ENCODE measurements at places on chromosomes 4 and X.
A peak's percentile ranks its signal among the peaks of the same experiment; 100 is the strongest.

- DNase-seq, result no peak
Observed at GRCh38 chr4:84977396-84977795, 10.9 kb upstream of the WDFY3 start.

GRCh38 chr4:73735231-73735630 lies 5.1 kb upstream of the CXCL8 start:
- DNase-seq, result no peak

- no peak for DNase-seq
Observed at GRCh38 chr4:102687982-102688433, 72.8 kb downstream of the MANBA start.

DNA sequence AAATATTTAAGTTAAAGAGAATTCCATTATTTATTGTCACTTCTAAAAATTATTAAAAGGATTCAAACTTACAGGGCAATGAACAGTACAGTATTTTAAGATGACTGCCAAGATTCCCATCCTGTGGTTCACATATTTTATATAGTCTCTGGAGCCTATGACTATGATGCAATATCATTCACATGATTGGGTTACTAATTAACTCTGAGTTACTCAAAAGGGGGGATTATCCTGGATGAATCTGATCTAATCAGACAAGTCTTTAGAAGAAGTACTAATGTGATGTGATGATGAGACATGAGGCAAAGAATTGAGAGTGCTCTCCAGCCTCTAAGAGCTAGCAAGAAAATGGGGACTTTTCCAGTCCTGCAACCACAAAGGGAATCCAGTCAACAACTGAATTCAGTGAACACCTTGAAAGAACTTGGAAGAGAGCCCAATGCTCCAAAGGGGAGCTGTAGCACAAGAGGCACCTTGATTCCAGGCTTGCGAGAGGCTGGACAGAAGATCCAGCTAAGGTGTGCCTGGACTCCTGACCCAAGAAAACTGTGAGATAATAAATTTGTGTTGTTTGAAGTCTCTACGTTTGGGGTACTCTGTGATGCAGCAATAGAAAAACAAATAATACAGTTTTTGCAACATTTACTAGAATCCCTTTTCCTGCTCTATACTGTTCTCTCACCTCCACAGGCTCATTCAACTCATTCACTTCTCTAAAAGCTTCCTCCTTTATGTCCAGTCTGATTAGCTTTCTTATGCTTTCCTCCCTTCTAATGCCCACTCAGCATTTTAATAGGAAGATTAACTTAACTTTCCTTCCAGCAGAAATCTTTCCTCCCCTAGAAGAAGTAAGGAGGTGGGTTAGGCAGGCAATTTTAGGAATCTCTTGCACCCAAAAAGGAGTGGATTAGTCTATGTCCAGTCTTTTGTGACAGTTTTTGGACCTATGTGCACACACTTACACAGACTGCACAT lies 133.8 kb upstream of the LCORL start:
- no peak for DNase-seq

- DNase-seq, result peak; percentile 16
Observed at GRCh38 chrX:136028383-136028984, 43.2 kb downstream of the SLC9A6 start.

- DNase-seq, result no peak
Observed at GRCh38 chr4:108030332-108030731, 40.6 kb downstream of the HADH start.

- DNase-seq, result no peak
Observed at GRCh38 chr4:7521666-7522065, 86.9 kb upstream of the PSAPL1 start.

- no peak for DNase-seq
Observed at GRCh38 chr4:155688211-155688610, 21.6 kb downstream of the GUCY1A1 start.

GRCh38 chrX:28843817-28844216 lies 256.6 kb downstream of the IL1RAPL1 start:
- DNase-seq, result no peak

DNA sequence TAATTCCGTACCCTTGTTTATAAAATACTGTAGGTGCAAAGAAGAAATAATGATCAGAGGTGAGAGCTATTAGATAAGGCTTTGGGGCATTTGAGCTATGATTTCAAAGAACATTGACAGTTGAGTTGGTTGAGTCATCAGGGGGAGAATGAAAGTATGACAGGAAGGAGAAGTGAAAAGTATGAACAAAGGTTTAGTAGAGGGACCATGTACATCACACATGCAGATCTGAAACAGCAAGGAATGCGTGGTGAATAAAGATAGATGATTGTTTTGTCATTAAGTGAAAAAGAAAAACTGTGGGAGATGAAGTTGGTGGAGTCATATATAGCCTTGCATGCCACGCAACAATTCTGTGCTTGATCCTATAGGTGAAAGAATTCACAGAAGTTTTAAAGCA lies 163.1 kb downstream of the ARAP2 start:
- no peak for DNase-seq

DNA sequence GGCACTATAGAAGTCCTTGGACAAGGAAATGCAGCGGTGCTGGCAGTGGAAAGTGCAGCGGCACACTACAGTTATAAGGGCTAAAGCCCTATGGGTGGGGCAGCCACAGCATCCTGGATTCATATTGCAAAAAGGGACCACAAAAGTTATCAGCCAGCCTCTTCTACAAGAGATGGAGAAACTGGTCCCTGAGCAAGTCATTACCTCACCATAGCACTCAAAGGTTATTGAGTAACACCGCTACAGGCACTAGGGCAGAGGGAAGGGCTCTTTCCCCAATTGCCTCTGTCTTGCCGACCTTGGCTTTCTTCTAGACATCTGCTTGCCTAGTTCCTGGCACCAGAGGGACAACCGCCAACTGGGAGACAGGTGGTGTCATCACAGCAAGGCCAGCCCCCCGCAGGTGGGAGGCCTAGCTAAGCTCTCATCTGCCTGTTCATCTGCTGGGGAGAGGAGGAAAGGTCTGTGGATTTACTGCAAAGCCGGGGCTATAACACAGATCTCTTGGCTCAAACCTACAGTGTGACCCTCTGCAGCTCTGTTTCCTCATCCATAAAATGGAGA lies 600.0 kb downstream of the BCOR start:
- DNase-seq, result no peak

DNA sequence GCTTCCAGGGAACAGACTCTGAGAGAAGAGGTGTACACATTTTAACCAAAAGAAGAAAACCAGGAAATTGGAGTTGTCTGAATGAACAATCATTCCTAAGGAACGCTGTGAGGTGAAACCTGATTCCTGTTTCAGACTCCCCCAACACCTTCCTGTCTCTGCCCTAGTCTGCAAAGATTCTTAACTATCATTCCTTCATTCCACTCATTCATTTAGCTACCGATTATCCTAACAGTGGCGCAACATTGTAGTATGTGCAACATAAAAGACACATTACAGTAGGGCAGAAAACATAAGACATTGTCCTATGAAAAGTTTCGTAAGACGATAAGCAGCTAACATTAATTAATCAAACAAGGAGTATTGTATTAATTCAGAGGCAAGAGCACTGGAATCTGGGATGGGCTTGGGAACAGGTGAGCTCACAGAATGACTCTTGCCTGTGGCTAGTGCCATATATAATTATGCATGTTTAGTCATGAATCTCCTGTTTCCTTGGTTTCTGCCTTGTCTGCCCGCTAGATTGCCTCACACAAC lies 23.8 kb upstream of the ADH7 start:
- DNase-seq, result no peak

- no peak for DNase-seq
Observed at GRCh38 chr4:20268028-20268427, 16.3 kb downstream of the SLIT2 start.

GRCh38 chrX:110021258-110022022 lies 18.5 kb downstream of the TMEM164 start:
- no peak for DNase-seq

GRCh38 chr4:38560768-38561558 lies 103.0 kb upstream of the KLF3 start:
- DNase-seq, result no peak

- no peak for DNase-seq
Observed at GRCh38 chrX:63746278-63746677, 38.7 kb downstream of the ARHGEF9 start.

DNA sequence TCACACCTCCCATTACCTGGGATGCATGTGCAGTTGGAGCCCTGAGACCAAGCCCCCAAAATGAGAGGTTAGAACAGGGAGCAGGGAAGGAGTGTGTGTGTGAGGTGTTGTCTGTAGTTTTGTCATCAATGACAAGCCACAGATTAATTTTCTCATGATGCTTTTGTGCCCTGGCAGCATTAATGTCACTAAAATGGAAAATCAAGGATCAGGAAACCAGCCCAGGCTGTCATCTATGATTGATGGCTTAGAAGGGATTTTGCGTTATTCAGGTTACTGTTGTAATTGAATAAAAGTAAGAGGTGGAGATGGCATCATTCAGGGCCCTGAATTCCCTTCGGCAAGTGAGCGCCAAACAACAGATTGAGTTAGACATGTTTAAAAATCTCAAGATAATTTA lies 130.5 kb upstream of the C1QTNF7 start:
- no peak for DNase-seq

DNA sequence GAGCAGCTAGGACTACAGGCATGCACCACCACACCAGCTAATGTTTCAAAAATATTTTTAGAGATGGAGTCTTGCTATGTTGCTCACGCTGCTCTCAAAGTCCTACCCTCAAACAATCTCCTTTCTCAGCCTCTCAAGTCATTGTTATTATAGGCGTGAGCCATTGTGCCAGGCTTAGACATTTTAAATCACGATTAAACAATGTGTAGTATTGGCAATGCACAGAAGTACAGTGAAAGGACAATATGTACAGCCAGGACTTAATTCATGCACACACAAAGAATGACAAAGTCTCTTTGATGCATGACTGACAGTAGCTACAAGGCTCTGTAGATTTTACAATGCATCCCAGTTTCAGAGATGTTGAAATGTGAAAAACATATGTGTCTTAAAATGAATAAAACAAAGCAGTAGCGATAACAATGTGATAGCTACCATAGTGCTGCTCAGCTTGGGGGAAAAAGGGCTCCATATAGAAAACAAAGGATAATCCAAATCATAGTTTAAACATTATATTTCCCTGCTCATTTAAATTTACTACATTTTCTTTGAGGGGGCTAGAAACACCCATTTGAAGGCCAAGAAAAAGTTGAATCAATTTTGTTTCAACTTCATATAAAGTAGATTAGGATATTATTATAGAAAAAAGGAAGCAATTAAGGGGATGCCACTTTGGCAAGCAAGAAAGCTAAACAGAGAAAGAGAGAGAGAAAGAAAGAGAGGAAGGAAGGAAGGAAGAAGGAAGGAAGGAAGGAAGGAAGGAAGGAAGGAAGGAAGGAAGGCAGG lies 272.4 kb upstream of the SMIM31 start:
- no peak for DNase-seq

- DNase-seq, result no peak
Observed at GRCh38 chr4:11264841-11265240, 163.9 kb downstream of the HS3ST1 start.

- no peak for DNase-seq
Observed at GRCh38 chr4:8167291-8167690, 8.7 kb upstream of the ABLIM2 start.

GRCh38 chrX:38768079-38768478 lies 33.2 kb upstream of the MID1IP1 start:
- no peak for DNase-seq

DNA sequence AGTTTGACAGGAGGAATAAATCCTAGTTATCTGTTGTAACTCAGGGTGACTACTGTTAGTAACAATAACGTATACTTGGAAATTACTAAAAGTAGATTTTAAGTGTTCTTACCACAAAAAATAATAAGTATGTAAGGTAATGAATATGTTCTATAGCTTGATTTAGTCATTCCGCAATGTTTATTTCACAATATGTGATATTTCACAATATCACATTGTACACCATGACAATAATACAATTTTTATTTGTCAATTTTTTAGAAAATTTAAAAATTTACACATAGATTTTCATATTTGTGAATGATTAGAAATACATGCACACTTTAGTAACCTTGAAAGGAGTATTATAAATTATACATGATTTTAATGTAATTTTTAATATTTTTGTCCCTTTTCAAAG lies 812.7 kb upstream of the FTHL17 start:
- DNase-seq, result no peak

DNA sequence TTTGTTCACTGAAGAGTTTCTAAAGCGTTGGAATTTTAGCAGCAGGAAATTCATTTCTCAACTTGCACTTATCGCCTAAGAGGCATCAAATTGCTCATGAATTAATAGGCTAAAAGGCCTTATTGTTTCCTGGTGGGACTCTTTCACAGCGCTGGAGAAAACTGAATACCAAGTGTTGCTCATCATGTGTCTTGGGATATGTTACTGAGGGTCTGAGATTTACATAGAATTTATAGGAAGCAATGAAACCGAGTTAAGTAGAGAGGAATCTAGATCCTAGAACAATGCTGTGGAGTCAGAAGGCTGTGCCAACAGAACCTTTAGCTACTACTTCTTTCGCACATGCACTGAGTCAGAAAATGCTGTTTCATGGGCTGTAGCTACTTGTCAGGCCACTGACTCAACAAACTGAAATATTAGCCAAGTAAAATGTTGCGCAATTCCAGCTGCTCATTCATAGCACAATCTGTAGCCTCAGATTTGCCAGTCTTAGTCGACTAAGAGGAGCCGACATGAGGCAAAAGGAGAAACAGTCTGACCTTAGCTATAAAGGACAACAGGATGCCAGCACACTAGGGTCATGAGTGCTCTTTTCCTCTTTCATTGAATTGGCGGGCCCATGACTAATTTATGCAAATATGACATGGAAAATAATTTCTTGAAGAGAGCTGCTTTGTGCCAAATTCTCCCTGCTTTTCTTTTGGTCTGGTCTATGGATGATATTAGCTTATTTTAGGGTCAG lies 35.9 kb upstream of the CXCL8 start:
- no peak for DNase-seq

DNA sequence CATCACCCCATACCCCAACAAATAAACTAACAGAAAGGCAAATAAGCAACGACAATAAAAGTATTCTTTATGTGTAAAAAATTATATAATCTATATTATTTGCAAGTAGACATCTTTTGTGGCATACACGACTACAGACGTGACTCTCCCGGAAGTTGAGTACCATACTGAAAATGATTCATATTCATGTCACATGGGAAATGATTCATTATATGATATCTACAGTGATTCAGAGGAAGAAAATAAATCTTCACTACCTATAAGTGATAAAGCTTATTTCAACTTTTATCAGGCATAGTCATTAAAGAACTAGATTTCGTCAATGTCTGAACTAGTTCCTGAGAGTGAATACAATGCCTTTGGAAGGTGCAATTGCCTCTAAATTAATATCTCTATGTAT lies 4.6 kb upstream of the ANTXR2 start:
- no peak for DNase-seq

DNA sequence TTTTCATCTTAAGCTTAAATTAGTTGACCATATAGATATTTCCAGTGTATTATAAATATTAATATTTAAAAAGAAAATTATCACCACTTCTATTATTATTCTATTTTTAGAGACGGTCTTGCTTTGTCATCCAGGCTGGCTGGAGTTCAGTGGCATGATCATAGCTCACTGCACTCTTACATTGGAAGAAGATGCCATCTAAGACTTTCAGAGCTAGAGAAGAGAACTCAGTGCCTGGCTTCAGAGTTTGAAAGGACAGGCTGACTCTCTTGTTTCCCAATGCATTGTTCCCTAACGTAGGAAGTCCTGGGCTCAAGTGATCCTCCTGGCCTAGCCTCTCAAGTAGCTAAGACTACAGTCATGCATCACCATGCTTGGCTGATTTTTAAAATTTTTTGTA lies 75.9 kb downstream of the FIP1L1 start:
- DNase-seq, result no peak

- DNase-seq, result no peak
Observed at GRCh38 chrX:75547783-75548182, 24.9 kb upstream of the ZDHHC15 start.

All from right renal pelvis (tissue), 4 donors.